ENCODE measurements at places on chromosomes 7 and 10.

DNA sequence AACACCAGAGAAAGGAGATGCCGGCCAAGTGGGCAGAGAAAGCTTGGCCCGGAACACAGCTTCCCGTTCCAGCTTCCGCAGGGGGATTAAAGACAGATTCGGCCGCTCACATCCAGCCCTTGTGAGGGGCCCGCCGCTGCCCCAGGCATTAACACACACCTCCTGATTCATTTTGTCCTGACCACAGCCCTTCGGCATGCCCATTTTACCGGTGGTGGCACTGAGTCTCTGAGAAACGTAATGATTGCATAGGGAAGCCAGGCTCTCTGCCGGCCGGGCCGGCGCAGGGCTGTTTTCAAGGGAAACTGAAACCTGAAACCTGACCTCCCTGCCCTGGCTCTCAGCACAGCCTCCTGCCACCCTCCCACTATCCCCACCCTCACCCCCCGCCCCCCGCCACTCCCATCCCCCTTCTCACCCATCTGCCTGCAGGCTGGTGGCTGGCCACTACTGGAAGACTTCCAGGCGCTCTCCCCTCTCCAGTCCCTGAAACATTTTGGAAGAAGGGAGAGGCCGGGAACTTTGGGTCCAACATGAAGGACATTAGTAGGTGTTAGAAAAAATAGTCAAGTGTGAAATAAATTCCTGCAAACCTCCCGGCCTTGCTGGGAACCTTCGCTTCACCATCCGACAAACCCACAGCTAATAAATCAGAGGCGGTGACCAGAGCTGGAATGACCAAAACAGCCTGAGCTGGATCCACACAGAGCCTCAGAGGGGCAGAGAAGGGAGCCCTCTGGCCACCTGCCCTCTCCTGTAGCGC is 83.5 kb upstream of the CUX1 start:
- DNase-seq, result no peak

DNA sequence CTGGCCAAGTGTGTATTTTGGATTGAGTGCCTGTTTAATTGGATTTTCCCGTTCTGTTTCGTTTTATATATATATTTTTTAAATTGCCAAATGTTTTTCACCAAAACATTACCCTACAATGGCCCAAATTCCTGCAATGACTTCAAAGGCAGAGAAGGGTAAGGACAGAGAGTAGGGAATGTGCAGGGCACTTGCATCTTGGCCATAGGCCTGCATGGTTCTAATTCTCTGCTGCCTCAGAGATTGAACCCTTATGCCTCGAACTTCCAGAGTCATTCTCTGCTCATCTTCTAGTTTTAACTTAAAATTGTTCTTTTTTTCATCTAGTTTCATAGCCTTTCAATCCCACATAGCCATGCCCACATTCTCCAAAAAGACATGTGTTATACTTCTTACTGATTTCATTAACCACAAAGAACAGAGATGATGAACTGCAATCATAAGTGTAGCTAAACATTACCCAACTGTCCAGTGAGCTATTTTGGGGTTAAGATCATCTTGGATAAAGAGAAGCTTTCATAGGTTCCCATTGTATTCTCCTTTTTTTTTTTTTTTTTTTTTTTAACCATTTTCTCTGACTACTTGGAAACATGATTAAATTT is 177.6 kb downstream of the PLXDC2 start:
- no peak for DNase-seq

DNA sequence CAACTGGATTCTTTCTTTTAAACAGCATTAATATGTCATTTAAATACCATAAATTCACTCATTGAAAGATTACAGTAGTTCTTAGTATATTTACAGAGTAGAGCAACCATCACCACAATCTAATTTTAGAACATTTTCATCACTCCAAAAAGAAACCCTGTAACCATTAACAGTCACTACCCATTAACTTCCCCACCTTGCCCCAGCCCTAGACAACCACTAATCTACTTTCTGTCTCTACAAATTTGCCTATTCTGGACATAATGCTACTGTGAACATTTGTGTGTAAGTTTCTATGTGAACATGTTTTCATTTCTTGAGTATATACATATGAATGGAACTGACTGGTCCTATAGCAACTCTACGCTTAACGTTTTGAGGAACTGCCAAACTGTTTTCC is 42.4 kb downstream of the P4HA1 start:
- no peak for DNase-seq

GRCh38 chr7:33590916-33591315 is 314.4 kb upstream of the BMPER start:
- DNase-seq, result no peak

GRCh38 chr7:3648276-3648675 is 347.2 kb downstream of the SDK1 start:
- no peak for DNase-seq

DNA sequence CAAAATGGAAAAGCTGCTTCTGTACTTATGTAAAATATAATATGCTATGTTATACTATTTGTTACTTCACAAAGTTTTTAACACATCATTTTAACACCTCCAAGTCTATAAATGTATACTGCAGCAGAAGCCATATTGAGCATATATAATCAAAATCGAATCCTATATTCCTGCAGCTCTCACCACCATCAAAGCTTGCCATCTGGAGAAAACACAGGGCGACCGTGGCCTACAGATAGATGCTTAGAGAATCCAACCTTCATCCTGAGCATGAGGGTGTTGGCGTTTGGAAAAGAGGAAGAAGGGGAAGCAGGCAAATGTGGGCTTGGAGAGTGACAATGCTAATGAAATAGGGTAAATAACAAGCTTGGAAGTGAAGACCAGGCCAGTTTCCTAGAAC is 258.8 kb upstream of the IMMP2L start:
- DNase-seq, result no peak

DNA sequence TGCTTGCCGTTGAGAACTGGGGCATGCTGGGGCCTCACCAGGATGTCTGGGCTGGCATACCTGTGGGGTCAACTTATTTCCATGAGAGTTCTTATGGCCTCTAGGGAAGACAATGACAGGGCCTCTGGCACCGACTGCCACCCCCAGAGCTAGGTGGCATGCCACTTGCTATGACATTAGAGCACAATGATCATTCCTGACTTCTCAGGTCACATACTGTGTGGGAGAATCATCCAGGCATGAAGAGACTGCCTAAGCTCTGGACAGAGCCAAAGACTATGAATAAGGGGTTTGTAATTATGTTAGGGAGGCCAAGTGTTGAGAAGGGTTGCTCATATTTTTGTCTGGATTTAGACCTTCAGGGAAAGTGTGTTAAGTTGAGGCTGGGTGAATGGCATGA is 97.5 kb downstream of the PTPN20 start:
- DNase-seq, result no peak

DNA sequence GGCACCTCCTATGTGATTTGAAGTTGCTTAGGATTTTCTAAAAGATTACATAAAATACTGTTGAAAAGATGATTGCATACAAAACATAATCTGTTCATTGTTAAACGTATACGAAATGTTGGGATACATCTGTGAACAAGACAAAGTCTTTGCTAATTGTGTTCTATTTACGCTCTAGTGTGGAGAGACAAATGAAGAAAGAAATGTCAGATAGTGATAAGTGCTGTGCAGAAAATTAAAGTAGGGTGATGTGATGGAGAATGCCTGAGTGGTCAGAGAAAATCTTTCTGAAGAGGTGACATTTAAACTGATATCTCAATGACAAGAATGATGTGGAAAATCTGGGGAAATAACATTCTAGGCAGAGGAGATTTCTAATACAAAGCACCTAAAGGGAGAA is 13.4 kb upstream of the ZRANB1 start:
- DNase-seq, result no peak

- DNase-seq, result no peak
Observed at GRCh38 chr10:94094540-94094939, 100.8 kb downstream of the PLCE1 start.

- DNase-seq, result no peak
Observed at GRCh38 chr10:129174232-129175014, 292.6 kb upstream of the MGMT start.

GRCh38 chr7:45088821-45089340 is at the start of gene NACAD:
NACAD (minus strand) TSS chr7:45088969; CDS start chr7:45088894, 75 bp downstream.
- no peak for DNase-seq

- DNase-seq, result no peak
Observed at GRCh38 chr7:85185424-85186082, 1.3 kb downstream of the SEMA3D start.

- DNase-seq, result no peak
Observed at GRCh38 chr10:13346283-13347042, 1.6 kb downstream of the SEPHS1 start.

DNA sequence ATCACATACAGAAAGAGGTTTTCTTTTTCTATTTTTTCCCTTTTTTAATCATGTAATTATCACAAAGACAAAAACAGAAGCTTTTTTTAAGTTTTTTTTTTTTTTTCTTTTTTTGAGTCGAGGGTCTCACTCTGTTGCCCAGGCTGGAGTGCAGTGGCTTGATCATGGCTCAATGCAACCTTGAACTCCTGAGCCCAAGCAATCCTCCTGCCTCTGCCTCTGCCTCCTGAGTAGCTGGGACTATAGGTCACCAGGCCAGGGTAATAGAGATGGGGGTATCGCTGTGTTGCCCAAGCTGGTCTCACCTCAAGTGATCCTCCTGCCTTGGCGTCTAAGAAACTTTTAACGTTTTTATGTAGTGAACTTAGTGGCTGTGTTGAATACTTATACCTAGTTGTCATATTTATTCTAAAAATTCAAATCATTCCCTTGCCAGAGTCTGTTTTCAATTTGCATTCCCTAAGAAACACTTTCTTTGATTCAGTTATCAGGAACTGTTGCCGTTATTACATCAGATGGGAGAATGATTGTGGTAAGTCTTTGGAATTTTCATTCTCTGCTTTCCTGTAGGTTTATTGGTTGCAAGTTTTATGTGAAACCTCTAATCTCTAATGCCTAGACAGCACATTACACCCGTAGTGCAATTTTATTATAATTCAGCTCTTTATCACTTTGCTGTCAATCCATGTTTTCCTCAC is 1.3 kb downstream of the LSM8 start:
- no peak for DNase-seq

- DNase-seq, result no peak
Observed at GRCh38 chr10:90965720-90966119, 44.8 kb upstream of the ANKRD1 start.

DNA sequence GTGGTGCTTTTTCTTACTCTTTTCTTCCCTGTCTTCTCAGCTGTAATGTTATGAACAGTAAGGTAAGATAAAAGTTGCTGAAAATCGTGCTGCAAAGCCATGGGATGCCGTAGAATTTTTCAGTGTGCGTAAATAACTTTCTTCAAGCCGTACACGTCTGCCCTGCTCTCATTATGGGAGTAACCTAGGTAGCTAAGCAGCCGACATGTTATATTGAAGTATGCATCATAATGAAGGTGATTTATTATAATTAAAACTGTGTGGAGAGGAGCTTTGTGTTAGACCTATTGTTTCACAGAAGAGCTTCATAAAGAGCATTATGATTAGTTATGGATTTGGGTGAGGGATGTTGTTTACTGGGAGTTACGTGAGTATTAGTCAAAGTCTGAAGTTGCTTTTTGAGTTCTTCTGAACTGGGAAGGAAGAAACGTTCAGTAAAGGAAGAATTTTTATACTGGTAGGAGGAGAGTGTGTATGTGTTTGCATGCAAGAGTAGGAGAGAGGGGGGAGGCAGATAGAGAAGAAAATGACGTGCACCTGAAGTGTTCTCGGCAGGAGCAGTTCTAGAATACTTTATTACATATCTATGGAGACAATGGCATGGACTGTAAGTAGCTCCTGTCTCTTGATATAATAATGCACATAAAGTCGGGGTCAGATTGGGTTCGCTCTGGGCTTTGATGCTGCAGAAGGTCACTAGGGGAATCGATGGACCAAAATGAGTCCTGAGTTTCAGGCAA is 56.3 kb downstream of the POU6F2 start:
- DNase-seq, result no peak

DNA sequence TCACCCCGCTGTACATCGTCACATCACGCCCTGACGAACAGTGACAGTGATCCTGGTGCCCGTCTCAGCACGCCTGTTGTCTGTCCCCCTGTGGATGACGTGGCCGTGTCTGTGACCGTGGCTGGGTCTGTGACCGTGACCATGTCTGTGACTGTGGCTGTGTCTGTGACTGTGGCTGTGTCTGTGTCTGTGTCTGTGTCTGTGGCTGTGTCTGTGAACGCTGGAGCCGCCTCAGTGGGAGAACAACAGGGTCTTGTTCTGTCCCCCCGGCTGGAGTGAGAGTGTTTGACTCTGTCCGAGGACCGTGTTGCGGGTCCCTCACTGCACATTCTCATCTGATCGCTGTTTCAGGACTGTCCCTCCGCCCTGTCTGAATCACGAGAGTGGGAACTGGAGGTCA is 202.2 kb downstream of the TCERG1L start:
- DNase-seq, result no peak

DNA sequence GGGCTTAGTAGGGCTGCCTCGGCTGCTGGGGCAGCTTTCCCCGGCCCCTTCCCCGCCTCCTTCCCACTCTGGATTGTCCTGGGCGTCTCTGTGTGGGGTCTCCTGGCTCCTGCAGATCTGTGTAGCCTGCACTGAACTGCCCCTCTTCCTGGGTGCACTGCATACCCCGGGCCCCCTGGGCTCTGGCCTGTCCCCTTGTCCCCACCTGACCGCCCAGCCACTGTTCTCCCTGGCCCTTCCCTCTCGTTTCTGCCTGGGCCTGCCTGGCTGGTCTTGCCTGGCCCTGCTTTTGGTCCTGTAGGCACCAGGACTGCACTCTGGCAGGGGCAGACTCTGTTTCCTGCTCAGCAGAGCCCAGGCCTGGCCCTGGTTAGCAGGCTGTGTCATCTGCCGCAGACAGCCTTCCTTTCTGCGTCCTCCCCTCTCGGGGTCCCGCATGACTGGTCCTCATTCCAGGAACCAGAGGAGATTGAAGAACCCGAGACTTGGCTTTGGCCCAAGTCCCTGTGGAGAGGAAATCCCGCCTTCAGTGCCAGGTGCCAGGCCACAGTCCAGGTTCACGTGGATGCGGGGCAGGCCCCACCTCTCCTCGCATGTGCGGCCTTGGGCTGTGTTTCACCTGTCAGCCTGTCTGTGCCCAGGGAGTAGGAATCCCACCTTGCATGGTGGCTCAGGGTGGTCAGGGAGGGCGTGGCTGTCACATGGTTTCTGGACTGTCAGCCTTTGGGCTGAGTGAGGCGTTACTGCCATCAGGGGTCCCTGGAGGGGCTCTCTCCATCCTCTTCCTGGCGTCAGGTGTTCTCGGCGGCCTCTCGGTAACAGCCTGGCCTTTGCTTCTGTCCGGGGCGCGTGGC is 9.2 kb downstream of the INPP5A start:
- no peak for DNase-seq

DNA sequence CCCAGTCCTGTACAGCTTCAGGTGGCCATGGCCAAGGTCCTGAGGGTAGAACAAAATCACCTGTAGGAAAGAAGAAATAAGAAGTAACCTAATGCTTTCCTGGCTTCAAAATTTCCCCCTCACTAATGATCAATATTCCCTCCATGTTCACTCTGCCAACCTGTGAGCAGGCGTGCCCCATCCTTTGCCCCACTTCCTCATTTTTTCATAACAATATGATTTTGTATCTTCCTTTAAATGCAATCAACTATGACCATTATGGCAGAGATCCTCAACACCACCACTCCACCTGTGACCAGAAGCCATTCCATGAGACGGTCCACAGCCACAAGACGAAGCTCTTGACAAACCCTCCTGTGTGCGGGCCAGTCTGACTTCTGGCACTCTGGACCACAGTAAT is 7.0 kb downstream of the MSS51 start:
- no peak for DNase-seq
